Activated T-helper 17 cell treated with anti-CD3 and anti-CD28 coated beads, Interleukin-2, amount 50 U/mL, for 72 hours (primary cell): ENCODE measurements at places on chromosomes 6 and 20.
A peak's percentile ranks its signal among the peaks of the same experiment; 100 is the strongest.

DNA sequence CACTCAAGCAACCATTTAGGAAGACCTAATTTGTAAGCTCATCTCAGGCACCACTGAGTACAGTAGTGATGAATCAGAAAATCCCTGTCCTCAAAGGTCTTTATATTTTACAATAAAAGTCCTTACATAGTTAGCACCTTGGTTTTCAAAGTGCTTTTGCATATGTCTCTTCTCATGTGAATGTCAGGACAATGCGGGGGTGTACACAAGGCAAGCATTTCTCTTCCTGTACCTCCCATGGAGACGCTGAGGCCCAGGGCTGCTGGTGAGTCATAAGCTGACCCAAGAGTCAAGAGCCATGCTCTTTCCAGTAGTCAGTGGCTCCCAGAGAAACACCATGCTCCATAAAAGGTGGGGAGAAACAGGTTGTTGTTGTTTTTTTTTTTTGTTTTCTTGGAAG lies 174.0 kb downstream of the GJA10 start:
- peak; percentile 89 for ATAC-seq

DNA sequence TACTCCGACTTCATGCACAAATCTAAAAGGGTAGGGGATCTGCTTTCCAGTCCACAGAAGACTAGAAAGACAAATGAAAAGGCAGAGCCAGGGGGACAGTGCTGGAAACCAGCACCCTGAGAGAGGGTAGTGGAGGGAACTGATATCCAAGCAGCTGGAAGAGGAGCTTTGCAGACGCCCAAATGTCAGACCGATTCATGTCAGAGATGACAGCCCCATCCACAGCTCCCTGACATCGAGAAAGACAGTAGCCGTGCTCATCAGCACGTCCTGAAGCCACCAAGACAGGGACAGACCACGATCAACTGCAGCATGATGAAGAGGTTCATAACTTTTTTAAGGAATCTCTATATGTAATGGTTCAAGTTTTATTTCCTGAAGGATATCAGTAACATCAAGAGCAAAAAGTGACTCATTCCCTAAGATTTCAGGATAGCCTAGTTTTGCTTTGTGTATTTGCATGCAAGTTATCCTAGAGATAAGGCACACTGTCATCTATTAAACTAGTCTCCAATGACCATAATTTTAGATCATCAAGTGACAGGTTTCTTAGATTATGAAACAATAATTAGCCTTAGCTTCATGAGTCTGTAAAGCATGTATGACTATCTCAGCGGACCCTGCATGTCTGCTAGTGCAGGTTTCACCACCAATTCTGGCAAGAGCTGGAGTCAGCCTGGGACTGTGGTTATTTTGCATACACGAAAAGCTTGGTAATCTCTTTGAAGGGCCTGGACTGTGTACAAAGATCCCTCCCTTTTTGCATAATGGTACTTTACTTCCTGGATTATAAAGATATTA lies 43.0 kb downstream of the PRDM1 start:
- ATAC-seq, result peak; percentile 34

DNA sequence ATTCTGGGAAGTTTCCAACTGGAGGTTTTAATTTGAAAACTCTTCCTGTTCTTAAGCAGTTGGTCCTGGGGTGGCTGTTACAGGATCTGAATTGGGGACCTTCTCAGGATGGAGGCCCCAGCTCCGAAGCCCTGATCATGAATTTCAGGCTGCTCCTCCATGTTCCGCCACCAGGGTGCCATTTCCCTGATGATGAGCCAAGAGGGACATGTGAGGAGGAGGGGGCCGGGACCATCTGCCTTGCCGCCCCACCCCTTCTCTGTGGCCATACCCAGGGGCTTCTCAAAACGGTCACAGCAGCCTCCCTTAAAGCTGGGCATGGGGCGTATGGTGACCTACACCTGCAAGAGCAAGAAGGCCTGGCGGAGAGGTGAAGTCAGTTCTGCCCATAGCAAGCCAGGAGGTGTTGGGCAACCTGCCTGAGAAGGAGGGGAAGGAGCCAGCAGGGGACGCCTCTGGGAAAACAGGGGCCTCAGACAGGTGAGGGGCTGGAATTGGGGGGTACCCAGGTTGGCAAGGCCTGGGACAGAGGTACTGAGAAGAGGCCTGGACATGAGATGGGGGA lies 3.6 kb upstream of the BAK1 start:
- no peak for ATAC-seq

GRCh38 chr20:44345147-44345546 lies 8.3 kb downstream of the R3HDML start:
- no peak for ATAC-seq

- ATAC-seq, result no peak
Observed at GRCh38 chr6:79467716-79468115, 69.5 kb downstream of the LCA5 start.

DNA sequence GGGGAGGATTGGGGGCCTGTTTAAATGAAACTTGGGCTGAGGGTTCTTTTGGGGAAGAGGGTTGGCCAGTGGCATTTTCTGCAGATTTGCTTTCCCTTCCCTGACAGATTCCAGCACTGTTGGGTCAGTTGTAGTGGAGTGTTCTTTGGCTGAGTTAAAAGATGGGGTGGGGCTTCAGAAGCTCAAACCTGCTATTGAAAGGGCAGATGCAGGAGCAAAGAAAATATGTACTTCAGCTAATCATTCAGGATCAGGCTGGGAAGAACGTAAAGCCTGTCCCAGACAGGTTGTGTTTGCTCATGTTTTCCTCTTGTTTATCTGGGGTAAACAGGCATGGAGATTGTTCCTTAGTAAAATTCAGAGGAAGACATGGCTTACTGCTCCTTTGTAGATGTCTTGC lies 2.5 kb downstream of the SASH1 start:
- no peak for ATAC-seq

- no peak for ATAC-seq
Observed at GRCh38 chr6:74606582-74607071, 599.2 kb downstream of the COL12A1 start.

GRCh38 chr20:12023194-12023795 lies 105.6 kb downstream of the BTBD3 start:
- ATAC-seq, result no peak

DNA sequence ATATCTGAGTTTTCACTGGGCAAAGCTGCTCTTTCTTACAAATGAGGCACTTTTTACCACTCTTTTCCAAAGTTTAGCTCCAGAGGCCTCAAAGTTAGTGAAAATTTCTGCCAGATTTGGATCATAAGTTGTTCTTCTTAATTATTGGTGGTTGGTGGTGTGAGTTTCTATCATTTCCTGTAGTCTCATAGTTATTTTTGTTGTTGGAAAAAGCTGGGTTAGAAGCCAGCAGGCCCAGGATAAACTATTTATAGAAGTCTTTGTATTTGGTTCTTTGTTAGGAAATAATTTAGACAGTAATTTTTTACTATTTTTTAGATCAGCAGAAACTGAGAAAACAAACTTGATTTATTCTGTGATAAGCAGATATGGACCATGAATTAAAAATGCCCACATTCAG lies 10.6 kb downstream of the PFDN4 start:
- no peak for ATAC-seq

GRCh38 chr6:7723041-7723447 lies 2.9 kb upstream of the BMP6 start:
- peak; percentile 47 for ATAC-seq

DNA sequence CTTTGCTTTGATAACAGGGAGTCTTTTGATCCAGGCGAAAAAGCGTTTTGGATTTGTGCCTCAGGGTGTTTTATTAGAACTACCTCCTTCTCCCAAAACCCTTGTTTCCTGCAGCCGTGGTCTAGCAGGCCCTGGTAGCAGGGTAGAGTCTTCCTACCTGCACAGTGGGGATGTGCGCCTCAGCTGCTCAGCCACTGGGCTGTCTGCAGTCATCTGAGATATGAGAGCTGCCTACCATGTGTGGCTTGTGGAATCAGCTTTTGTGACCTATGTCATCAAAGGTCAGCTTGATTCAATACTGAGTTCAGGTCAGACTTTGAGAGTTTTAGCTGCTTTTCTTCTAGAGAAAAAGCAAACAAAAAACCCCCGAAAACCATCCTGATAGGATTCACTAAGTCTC lies 279.5 kb downstream of the CLIC5 start:
- ATAC-seq, result peak; percentile 75

GRCh38 chr6:167401525-167402194 lies 76.8 kb downstream of the TTLL2 start:
- no peak for ATAC-seq

DNA sequence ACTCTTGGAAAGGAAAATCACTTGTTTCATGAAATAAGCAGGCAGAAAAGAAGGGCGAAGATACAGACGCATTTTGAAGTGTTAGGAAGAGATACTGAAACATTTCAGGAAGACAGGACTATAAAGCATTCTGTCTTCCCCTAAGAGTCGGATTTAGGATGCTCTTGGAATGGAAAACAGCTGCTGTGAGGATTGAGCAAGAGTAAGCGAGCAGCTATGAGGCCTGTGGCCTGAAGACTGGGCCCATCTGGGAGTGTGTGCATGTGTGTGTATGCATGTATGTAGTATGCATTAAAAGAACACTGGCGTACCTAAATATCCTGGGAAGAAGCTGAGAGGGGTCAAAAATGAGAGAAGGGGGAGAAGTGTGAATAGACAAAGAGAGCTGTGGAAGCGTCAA lies 83.6 kb downstream of the SIM1 start:
- ATAC-seq, result no peak

- ATAC-seq, result peak; percentile 70
Observed at GRCh38 chr6:150667977-150668716, 68.5 kb downstream of the PLEKHG1 start.

DNA sequence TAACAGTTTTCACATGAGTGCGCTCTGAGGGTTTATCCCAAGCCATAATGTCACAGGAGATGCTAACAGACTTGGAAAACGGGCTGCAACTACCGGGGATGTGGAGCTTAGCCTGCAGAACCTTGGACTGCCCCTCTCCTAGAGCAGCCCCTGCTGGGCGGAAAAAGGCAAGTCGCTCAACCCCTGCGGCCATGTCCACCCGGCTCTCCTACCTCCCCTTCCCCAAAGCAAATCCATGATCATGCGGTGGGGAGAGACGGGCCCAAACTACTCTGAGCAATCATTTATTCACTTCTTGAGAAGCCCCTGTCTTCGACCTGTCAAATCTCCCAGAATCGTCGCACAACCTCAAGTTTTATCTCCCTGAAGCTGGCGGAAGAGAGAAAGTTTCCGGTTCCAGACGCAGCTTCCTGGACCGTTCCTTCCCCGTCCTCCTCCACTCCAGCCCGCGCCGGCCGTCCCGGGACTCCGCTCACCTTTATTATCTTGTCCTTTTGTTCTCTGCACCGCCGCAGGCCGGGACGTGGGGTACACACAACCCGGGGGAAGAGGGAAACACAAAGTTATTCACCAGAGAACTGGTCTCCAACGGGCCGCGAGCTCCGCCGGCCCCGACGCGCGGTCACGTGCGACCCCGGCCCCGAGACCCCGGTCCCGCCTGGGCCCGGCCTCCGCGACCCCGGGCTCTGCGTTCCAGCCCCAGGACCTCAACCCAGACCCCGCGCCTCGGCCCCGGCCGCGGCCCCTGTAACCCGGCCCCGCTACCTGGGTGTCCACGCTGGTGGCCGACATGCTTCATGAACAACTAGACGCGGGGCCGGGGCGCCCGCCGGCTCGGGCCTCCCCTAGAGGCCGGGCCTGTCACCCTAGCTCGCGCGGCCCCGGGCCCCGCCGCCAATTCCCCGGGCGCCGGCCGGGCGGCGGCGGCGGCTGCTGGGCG lies 560 bp downstream of the YTHDF1 start:
- ATAC-seq, result no peak

- ATAC-seq, result peak; percentile 79
Observed at GRCh38 chr6:37648465-37649330, 49.0 kb downstream of the MDGA1 start.

GRCh38 chr6:128252341-128253176 lies 267.8 kb downstream of the PTPRK start:
- peak; percentile 77 for ATAC-seq

- no peak for ATAC-seq
Observed at GRCh38 chr6:168313431-168314011, 6.1 kb downstream of the DACT2 start.
